ENCODE measurements at places on chromosomes 1 and 21. TPM values are rescaled to one million over a fixed set of nuclear protein-coding genes. Genes with fewer than 3 reads are reported as not detected.

- no peak for DNase-seq
Observed at GRCh38 chr21:15491100-15491499, 238.7 kb upstream of the USP25 start.

DNA sequence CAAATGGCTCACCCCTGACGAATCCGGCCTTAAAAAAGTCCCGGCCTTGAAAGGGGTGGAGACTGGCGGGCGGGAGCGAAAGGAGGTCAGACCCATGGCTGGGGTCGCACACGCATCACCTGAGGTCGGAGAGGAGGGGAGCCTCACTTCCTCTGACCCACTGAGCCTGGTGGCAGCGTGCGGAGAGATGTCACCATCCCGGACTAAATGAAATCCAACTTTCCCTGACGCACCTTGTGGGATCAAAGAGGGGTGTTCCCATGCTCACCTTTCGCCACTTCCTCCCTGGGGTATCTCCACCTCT, 709 bp upstream of the SLC41A1 start:
- DNase-seq: no peak

GRCh38 chr1:32729254-32730046, 26.9 kb upstream of the SYNC start:
- no peak for DNase-seq

DNA sequence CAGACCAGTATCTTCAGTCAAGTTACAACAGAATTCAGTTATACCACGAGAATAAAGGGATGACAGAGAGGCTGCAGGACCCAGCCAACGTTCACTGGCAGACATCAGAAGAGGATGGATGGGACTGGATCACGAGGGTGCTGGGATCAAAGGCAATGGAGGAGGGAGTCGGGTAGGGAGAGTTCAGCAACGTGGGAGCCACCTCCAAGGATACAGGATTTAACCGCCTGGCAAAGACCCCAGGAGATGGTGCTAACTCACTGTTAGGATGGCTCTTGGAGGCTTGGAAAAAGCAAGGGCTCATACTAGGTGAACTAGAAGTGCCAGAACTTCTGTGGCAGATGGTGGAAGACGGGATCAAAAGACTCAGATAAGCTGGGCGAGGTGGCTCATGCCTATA, 99.1 kb upstream of the DISP3 start:
- DNase-seq: no peak

- DNase-seq: no peak
Observed at GRCh38 chr1:114610546-114611245, 29.3 kb upstream of the BCAS2 start.

The OLIG2 gene
- polyA plus RNA-seq: not detected

The UBASH3A gene
- not detected for polyA plus RNA-seq

The ADAM30 gene
- polyA plus RNA-seq: not detected

The TOMM20 gene
- 208 TPM for polyA plus RNA-seq
